ENCODE measurements at places on chromosomes 2 and 18.
A peak's percentile ranks its signal among the peaks of the same experiment; 100 is the strongest.

GRCh38 chr18:13934058-13934457 is 18.7 kb upstream of the MC2R start:
- no peak for DNase-seq

DNA sequence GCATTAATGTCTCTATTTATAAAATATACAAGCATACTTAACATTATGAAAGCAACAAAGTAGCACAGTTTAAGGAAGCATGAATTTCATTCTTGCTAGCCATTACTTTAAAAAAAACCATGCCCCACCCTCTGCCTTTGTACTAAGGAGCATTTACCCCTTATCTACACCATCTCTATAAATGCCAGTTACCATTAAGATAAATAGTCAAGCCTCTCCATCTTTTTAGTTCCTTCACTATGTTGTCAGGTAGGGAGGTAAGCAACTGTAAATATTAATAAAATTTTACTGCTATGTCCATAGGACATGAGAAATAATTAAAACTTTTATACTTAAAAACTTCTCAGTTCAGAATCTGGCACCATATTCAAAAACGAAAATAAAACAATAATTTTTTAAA is 42.1 kb downstream of the ROCK1 start:
- DNase-seq: no peak

DNA sequence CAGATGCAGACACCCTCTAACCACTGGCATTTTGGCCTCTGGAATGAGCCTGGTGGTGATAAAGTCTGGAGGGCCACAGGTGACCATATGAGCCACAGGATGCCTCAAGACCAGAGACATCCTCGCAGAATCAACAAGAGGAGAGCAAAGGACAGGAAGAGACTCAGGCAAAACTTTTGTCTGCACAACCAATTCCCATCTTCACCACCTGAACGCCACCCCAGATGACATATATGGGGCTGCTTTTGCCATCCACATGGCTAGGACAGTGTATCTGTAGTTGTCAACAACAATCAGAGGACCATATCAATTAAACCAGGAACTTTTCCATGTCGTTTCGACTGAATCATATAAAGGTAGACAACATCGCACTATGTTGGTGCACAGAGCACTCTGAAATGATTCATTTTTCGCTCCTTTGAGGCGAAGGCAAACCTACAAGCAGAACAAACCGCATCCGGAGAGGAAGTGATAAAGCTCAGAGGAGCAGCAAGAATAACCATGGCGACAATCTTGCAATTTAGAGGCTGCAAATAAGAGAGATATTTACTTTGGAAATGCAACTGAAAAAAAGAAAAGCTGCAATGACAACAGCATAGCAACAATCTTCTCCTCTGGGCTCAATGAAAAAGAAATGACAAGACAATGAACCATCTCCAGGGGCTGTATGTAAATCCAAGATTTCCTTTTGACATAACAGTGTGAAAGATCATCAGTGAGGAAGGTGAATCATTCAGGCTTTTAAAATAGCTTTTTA is 204.5 kb downstream of the ARL4C start:
- DNase-seq: peak; percentile 91

GRCh38 chr2:220424561-220424960 is 797.1 kb downstream of the SLC4A3 start:
- no peak for DNase-seq

DNA sequence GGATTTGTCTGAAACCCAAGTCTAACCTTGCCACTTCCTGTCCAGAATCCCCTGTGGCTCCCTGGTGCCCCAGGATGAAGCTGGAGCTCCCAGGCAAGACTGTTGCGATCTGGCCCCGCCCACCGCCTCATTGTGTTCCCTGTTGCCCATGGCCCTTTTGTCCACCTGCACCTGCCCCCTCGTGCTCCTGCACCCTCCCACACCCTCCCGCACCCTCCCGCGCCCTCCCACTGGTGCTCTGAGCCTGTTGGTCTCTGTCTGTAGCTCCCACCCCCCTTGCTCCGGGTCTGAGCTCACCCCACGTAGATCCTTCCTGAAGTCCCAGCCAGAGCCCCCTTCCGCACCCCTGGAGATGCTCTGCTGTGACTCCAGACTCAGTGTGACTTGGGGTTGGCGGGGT is 244.4 kb downstream of the ATAD2B start:
- DNase-seq: no peak

DNA sequence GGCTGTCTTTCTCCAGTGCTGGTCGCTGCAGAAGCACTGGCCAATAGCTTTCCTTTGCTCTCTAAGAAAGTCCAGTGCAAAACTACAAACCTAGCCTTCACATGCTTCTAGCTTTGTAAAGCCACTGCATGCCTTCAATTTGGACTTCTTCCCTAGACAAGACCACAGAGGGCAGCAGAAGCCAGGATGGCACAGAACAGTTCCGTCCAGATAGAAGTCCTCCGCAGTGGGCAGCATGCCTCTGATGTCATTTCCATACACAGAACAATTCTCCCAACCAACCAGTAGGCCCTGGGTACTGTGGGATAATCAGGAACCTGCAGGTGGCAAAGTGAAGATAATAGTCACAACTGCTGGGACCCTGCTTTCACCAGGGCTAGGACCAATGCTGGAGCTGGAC is 3.3 kb downstream of the ST6GAL2 start:
- DNase-seq: no peak

- DNase-seq: no peak
Observed at GRCh38 chr18:21112140-21112473, 494 bp upstream of the ROCK1 start.

GRCh38 chr18:70672581-70672980 is 383.7 kb downstream of the SOCS6 start:
- peak; percentile 75 for DNase-seq

GRCh38 chr18:73895701-73896100 is 251.9 kb downstream of the FBXO15 start:
- no peak for DNase-seq

GRCh38 chr18:79928563-79928960 is 22.9 kb downstream of the SLC66A2 start:
- no peak for DNase-seq

DNA sequence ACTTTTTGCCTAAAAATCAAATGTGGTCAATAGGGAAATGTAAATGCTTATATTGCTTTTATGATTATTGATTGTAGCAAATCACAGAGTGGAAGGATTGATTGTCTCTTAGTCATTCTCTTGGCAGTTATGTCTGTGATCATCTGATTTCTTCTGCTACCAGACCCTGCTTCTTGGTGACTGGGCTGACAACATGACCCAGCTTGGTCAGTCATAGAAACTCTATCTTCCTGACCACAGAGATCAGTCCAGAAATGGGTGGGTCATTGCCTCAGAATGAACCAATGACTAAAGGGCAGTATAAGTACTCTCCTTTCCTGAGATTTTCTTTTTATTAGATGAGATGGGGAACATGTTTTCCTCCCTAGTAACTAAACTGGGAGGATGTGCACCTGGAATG is 87.6 kb downstream of the MAIP1 start:
- DNase-seq: no peak

DNA sequence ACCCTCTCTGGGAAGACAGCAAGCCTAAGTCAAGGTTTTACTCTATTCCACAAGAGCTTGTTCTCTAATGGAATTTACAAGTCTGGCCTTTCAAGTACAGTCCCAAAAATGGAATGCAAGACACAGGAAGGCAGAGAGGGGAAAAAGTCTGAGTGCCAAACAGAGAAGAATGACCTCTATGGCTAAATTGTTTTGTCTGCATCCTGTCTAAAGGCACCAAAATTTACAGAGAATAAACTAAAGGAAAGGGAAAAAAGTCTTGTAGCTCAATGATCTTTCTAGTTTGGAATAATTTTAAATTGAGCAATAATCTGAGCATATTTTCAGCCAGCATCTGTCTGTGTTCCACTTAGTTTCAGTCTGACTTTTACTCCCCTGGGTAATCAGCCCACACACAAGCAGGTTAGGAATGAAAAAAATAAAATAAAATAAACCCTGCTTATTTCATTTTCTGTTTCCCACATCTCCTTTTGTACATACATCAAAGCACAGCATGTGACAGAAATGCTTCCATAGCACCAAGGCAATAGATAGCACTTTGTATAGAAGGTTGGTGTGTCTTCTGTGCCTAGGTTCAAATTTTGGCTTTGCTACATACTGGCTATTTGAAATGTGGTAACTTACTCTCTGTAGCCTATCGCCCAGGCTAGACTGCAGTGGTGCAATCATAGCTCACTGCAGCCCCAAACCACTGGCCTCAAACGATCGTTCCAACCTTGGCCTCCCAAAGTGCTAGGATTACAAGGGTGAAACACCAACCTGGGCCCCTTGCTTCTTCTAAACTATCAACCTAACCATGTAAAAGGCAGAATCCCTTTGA is 105.1 kb downstream of the SLC8A1 start:
- DNase-seq: no peak

- DNase-seq: no peak
Observed at GRCh38 chr18:3713166-3713565, 263.2 kb downstream of the TGIF1 start.

DNA sequence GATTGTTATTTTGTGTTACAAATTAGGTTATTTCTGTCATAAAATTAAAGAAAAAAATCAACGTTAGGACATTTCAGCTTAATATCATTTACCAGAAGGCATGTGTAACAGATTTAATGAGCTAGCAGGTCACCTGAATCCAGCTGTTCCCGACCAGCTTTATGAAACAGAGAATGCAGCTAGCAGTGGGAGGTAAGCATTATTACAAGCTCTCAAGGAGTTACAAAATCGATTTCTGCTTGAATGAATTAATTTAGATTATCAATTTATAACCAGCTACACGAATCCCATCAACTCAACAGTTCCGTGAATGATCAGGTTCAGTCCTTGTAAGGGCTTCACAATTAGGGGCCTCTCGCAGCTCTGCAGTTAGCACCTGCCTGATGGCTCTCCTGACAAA is 211.9 kb downstream of the PTGR3 start:
- no peak for DNase-seq

GRCh38 chr18:36086186-36086585 is 18.8 kb upstream of the RPRD1A start:
- DNase-seq: no peak

GRCh38 chr2:176114120-176114929 is 2.3 kb upstream of the HOXD10 start:
- DNase-seq: no peak

DNA sequence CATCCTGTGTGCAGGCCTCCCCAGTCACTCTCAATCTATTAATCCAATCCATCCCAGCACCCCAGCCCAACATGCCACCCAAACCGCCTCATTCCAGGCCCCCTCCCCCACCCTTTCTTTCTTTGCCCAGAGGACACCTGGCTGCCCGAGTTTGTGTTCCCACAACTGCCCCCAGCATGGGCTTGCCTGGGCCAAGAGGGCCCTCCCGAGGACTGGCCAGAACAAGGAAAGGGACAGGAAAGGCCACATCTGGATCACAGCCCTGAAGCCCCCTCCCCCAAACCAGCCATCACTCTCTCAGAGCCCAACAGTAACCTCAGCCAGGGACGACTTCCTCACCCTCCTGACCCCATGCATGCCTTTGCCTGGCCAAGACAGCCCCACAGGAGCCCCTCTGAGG is 1.2 kb downstream of the TNS1 start:
- DNase-seq: no peak

DNA sequence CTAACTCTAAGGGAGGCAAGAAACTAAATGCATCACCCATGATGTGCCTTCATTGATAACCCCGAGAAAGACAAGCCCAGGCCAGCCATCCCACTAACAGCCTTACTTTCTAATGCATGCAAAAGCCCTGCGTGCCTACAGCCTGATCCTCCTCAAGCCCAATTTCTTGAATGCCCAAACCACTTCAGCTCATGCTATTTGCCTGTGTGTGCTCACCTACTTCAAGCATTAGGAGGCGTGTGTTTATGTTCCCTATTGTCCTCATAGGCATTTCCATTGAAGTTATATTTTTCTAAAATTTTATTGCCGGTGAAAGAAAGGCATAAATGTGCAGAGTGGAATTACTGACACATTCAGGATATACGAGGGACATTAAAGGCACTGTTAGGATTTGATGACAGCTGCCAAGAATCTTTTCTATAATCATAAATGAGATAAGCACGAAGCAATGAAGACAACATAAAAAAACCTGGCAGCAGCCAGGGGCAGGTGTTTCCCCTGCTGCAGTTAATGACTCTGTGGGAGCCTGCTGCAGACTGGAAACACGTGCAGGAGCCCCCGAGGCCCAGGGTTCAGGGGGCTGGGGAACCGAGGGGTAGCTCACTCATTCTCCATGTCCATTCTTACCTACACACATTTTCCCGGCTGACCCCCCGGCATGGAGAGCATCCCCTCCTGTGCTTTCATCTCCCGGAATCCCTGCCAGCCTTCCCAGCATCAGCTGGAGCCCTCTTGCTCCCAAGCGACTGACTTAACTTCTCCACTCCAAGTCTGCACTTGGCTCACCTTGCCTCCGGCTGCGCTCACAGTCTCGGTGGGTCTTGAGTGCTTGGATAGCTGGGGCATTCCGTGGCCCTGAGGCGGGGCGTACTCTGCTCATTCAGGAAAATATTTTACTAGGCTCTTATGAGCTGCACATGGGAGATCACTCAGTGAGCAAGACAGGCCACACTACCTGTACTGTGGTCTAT is 292.3 kb upstream of the SIX2 start:
- DNase-seq: no peak

DNA sequence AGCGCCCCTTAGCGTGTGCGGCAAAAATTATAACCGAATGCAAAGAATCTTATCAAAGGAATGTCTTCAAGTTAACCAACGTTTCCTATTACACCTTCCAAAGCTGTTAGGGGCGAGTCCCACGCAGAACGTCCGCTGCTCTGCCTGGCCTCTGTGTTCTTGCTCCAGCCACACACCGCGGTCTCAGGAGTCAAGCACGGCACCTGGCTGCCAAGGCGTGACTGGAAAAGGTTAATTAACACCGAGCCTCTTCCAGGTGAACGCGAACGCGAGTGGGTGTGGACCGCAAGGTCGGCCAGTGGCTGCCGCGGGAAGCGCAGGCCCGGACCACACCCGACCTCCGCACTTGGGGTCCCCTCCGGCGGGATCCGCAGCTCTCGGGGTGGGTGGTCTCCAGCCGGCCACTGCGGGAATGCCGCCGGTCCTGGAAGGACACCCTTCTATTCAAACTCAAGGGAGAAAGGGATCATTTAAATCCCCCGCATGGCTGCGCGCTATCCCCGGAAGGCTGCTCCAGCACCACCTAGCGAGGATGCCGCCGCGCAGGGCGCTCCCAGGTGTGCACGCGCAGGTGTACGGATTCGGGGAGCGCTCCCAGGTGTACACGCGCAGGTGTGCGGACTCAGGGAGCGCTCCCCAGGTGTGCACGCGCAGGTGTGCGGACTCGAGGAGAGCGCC is 830 bp downstream of the CYB5A start:
- DNase-seq: peak; percentile 10

GRCh38 chr2:239306274-239307220 is 94.3 kb downstream of the HDAC4 start:
- DNase-seq: no peak
